ENCODE measurements at places on chromosomes 16 and 17.

- no peak for DNase-seq
Measured at GRCh38 chr17:3665834-3666233, 2.5 kb downstream of the TAX1BP3 start.

DNA sequence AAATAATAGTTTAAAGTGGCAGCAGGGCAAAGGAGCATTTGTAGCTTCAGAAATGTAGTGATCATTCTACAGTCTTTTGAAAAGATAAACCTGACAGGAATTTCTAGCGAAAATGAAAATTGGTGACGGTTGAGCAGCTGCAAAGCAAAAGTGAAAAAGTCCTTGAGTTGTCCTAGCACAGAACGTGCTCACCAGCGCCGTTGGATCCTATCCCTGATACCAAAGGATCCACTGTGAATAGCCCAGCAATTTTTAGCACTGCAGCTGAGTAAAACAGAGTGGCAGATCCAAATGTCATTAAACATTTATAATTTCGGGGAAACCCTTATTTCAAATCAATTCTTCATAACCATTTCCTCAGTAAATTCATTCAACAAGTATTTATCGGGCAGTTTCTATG lies 453.8 kb upstream of the HSBP1 start:
- DNase-seq, result no peak

DNA sequence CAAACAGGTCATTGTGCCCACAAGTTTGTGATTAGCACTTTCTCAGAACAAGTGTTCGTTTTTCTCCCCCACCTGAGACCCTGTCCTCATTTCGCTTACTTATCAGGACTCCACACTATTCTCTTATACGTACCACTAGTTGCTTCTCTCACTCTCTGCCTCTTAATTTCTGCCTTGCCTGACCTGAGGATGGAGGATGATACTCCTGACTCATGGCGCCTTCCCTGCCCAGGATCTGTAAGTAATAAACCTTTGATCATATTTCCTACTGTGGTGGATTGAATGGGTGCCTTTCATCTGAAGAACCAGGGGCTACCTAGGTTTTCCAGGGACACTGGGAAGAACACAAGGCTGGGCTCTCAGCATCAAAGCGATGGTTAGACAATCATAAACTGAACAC lies 39.8 kb upstream of the BPTF start:
- no peak for DNase-seq

- no peak for DNase-seq
Measured at GRCh38 chr16:73743665-73744496, 552.7 kb upstream of the PSMD7 start.

All from stimulated activated naive CD8-positive, alpha-beta T cell treated with anti-CD3 and anti-CD28 coated beads, Interleukin-15, Interleukin-2, amounts not matched to agents 100 U/mL and 50 U/mL, for 24 hours (primary cell).